ENCODE measurements at places on chromosomes 3 and 15.

GRCh38 chr15:54514601-54515000 lies 536.4 kb downstream of the UNC13C start:
- DNase-seq = no peak

GRCh38 chr3:143750841-143751240 lies 97.4 kb downstream of the SLC9A9 start:
- no peak for DNase-seq

DNA sequence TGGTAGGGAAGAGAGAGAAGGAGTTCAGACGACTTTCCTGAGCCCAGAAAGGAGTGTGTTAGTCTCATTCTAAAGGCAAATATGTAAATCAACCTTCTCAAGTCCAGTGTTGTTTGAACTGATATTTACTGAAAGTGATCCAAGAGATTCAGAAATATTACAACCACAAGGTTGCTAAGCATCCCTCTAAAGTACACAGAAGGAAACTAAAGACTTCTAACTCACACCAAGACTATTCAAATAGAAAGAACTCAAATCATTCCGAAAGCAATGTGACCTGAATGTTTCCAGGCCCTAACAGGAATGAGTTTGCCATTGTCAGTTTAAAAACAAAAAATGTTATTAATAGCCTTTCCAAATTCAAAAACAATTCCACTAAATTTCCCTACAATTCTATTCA lies 56.9 kb upstream of the VGLL3 start:
- no peak for DNase-seq

DNA sequence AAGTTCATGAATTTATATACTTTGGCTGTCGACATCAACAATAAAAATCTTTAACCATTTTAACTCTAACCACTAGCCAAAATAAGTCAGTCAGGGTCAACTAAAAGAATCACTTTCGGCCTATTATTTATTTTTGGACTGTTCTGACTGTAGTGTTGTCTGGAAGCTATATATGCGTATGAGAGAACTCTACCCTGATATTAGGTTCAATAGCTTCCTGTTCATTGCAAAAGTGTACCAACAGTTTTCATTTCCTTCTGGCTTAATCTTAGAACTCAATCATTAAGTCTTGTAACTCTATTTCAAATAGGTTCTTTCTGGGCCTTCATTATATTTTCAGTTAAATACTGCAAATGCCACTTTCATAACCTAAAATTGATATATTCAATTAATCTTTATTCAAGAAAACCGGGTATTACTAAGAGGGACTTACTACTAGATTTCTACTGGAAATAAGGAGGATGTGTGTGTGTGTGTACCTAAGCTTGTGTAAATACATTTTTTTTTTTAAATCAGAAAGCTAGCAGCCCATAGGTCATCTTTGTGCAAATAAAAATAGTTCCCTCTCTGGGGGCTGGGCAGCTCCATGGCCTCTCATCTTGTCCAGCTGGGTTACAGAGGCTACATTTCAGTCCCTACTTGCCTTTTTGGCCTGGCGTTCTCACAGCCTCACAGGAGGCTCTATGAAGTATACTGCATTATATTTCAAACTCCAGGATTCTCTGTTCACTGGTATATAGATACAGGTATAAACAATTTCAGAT lies 5.8 kb downstream of the SERPINI2 start:
- DNase-seq = no peak

GRCh38 chr15:75597667-75598341 lies 18.7 kb upstream of the PTPN9 start:
- DNase-seq = no peak

DNA sequence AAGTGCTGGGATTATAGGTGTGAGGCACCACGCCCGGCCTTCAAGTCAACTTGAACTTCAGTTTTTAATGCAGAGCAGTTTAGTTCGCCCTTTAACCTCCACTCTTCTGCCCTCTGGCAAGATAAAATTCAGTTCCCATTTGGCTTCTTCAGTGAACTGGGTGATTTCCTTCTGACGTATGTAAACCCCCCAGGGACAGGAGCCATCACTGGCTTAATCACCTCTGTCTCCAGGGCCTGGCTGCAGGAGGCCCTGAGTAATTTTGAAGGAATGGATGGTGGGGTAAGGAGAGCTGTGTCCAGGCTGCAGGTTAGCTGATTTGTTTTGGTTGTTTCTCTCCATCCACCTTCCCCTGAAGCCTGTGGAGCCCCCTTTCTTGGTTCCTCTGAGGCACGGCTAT lies 11.9 kb downstream of the MCM2 start:
- no peak for DNase-seq

DNA sequence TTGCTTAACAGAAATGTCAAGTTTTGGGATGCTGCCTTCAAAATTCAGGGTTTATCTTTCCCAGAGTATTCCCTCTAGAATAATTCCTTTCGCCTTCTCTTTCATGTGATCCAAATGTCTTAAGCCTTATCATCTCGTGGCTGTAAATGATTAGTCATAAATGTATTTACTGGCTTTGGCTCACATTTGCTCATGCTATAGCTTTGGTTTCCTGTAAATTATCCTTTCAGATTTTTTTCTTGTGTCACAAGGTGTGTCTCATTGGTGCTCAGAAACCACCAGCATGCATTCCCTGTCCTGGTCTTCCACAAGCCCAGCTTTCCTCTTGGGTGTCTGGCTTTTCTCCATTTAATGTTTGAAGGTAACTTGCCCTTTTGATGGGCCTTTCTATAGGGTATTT lies 692.7 kb upstream of the ALCAM start:
- no peak for DNase-seq

DNA sequence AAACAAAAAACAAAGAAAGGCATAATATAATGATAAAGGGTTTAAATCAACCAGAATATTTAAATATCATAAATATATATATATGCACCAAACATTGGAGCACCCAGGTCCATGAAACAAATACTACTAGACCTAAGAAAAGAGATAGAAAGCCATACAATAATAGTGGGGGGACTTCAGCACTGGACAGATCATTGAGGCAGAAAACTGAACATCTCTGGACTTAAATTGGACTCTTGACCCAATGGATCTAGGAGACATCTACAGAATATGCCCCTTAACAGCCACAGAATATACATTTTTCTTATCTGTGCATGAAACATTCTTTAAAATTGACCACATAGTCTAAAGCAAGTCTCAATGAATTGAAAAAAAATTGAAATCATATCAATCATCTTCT lies 48.7 kb upstream of the CD96 start:
- DNase-seq = no peak

DNA sequence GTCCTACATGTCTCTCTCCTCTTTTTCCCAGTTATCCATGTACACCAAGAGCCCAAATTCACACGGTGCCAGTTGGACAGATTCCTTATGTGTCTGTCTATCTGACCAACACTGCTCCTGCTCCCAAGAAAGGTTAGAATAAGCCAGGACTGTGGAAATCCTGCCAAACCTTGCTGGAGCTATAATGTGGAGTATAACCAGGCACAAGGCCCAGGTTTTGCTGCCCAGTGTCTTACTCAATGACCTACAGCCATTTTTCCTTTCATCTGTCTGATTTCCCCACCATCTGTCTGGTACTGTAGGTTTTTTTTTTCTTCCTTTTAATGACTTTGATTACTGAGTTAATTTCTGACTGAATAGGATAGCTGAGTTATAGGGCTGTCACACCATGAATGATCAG lies 26.5 kb upstream of the MINDY4B start:
- no peak for DNase-seq

DNA sequence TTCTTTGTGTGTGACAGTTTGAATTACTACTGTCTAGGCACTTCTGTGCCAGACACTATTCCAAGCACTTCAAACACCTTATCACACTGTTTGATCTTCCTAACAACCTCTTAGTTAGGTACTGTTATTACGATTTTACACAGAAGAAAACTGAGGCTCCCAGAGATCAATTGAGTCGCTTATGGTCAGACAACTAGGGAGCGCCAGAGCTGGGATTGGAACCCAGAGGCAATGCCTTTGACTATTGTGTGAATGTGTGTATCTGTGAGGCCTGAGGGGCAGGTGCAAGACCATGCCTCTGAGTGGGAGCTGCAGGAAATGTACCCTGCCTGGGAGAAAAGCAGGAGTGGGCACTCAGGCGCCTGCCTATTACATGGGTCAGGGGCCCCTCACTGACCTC lies 1.8 kb downstream of the TRH start:
- DNase-seq = no peak

GRCh38 chr15:95105229-95105628 lies 873.9 kb downstream of the MCTP2 start:
- no peak for DNase-seq

- peak; percentile 29 for DNase-seq
These were observed 222.0 kb downstream of the MCTP2 start for GRCh38 chr15:94453227-94453988.
